ENCODE measurements at places on chromosomes 5 and 9. TPM values are rescaled to one million over a fixed set of nuclear protein-coding genes. Genes with fewer than 3 reads are reported as not detected.

DNA sequence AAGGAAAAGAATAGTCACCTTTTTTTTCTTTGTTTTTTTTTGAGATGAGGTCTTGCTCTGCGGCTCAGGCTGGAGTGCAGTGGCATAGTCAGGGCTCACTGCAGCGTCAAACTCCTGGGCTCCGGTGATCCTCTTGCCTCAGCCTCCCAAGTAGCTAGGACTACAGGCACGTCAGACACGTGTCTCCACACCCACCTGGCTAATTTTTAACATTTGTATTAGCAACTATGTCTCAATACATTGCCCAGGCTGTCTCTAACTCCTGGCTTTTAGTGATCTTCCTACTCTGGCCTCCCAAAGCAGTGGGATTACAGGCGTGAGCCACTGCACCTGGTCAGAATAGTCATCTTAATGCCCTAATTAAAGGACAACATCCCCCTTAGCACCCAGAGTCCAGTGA is 54.4 kb upstream of the CTSL start:
- no peak for DNase-seq

The TNC gene
- polyA plus RNA-seq, result 366 TPM

The PCDHB14 gene
- polyA plus RNA-seq, result 10.6 TPM

DNA sequence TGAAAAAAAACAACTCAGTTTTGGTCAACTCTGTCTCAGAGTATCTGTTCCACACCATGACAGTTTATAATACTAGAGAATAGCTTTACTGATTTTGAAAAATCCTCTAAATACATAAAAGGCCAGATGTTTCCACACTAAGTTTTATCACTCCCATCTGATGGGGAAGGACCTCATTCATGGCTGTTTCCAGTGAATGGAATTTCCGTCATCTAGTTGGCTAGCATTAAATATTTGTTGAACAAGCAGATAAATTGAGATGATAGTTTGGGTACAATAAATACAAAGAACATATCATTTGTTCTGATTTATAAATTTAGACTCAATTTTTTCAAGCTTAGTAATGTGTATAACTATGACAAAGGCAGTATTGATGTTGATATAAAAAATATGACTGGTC is 408.5 kb downstream of the PTPRD start:
- no peak for DNase-seq

DNA sequence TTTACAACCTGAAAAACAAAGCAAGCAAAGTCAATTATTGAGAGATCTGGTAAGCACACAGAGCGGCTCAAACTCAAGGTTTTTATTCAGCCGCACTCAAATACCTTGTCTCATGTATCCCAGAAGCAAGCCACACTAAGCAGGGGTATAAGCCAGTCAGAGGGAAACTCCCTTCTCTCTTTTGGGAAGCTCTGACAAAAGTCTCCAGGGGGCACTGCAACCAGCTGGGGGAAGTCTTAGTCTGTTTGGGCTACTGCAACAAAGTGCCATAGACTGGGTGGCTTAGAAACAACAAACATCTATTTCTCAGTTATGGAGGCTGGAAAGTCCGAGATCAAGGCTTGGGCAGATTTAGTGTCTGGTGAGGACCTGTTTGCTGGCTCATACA is 246.0 kb downstream of the ENC1 start:
- DNase-seq, result no peak

GRCh38 chr9:110452227-110452801 is 114.7 kb upstream of the TXNDC8 start:
- DNase-seq, result no peak
